Cerebellum (tissue), 4 donors: ENCODE measurements at places on chromosomes 5 and 9. TPM values are rescaled to one million over a fixed set of nuclear protein-coding genes. Genes with fewer than 3 reads are reported as not detected.

The DNAI1 gene
- total RNA-seq = 13.2 TPM

The SVEP1 gene
- 12.1 TPM for total RNA-seq

The LECT2 gene
- total RNA-seq = not detected

The GDA gene
- total RNA-seq = 0.91 TPM
